ENCODE measurements at places on chromosomes 2 and 18.

- DNase-seq: no peak
These were observed 8.3 kb upstream of the RNF103 start for GRCh38 chr2:86631846-86632485.

DNA sequence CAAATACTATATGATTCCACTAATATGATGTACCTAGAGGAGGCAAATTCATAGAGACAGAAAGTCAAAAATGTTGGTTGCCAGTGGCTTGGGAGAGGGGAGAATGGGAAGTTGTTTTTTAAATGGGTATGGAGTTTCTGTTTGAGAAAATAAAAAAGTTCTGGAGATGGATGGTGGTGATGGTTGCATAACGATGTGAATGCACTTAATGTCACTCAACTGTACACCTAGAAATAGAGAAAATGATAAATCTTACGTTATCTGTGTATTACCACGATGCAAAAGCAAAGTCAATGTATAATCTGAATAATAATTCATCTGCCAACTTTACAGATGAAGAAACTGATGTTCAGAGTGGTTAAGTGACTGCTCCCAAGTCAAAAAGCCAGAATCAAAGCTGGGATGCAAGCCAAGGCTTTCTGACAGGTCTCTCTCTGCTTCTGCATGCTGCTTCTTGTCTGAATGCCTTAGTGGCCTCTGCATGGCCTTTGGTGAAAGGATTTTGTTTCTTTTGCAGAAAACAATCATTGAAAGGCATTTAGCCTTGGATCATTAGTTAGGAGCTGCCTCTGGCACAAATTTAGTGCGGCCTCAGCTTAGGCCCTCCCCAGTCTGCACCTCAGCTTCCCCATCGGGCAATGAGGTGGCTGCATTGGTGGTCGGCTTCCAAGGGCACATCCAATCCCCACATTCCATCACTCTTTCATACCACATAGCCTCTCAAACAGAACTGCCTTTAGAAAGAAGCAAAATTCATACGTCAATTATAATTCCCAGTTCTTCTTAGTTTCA, 46.5 kb upstream of the MYCN start:
- DNase-seq: no peak

DNA sequence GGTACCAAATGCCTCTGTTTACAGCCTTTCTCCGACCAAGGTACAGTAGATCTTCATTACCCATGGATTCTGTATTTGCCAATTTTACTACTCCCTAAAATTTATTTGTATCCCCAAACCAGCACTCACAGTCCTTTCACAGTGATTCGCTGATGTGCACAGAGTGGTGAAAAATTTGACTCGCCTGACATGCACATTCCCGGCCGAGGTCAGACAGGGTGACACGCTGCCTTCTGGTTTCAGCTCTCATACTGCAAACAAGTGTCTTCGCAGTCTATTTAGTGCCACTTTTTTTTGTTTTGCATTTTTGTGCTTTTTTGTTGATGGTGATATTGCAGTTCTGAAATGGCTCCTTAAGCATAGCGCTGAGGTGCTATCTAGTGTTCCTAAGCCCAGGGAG, 71.0 kb downstream of the MAPK4 start:
- DNase-seq: no peak

GRCh38 chr2:84481702-84482101, 22.6 kb upstream of the SUCLG1 start:
- no peak for DNase-seq

DNA sequence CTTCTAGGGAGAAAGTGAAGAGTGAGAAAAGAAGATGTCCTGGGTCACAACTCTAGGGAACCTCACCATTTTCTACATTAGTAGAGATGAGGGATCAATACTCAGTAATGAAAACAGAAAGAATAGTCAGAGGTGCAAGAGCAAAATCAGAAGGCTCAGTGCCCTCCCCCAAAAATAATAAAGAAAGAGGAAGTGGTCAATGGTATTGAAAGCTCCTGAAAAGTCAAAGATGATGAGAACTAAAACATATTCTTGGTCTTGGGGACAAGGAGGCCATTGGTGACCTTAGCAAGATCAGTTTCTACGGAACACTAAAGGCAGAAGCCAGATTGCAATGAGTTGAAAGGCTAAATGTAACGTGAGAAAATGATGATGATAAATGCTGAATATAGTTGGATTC, 24.5 kb upstream of the MYO1B start:
- no peak for DNase-seq

GRCh38 chr2:231671270-231672050, 36.9 kb upstream of the PTMA start:
- DNase-seq: peak; percentile 76

- DNase-seq: no peak
These were observed 63.7 kb upstream of the POU3F3 start for GRCh38 chr2:104790100-104790811.

DNA sequence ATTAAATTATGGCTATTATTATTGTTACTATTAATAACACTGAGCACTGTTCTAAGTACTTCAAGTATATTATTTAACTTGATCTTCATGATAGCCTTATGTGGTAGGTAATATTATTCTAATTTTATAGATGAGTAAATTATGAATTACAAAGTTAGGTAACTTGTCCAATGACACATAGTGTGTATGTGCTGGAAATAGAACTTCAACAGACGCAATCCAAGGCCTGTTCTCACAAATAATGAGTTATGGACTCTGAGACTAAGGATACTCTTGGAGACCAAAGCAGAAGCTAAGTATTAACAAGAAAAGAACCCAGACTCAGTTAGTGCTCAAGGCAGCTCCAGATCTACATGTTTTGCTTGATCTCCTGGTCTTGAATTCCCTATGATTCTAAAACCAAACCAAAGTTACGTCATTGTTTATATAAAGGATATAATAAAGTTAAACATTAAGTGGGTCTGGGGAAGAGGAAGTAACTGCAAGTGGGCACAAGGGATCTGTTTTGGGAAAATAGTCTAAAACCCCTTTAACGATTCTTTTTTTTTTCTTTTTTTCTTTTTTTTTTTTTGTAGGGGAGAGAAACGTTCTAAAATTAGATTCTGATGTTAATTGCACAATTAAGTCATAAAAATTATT, 211.3 kb downstream of the ERBB4 start:
- no peak for DNase-seq

GRCh38 chr2:36178384-36178783, 177.2 kb upstream of the CRIM1 start:
- DNase-seq: no peak

- no peak for DNase-seq
These were observed 34.6 kb downstream of the TGFBRAP1 start for GRCh38 chr2:105294844-105295481.

DNA sequence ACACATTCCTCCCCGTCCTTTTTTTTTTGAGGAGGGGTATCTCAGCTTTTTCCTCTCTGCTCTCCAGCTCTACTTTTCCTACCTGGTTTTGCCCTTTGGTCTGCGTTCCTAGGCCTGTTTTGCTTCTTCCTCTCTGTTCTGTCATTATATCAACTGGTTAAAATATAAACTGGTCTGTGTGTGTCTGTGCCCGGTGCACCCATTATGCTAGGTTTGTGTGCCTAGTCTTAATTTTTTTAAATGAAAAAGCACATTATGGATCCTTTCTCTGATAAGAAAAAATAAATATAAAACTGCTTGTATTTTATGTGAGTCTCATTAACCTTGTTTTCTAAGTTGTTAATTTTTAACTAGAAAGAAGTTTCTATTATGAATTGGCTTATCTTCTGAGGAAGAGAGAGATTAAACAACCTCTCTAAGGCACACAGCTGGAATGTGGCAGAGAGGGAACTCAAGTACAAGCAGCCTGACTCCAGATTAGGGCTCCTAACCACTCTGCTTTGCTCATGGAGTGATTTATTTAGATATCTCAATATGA, 17.4 kb downstream of the SLC38A11 start:
- no peak for DNase-seq

DNA sequence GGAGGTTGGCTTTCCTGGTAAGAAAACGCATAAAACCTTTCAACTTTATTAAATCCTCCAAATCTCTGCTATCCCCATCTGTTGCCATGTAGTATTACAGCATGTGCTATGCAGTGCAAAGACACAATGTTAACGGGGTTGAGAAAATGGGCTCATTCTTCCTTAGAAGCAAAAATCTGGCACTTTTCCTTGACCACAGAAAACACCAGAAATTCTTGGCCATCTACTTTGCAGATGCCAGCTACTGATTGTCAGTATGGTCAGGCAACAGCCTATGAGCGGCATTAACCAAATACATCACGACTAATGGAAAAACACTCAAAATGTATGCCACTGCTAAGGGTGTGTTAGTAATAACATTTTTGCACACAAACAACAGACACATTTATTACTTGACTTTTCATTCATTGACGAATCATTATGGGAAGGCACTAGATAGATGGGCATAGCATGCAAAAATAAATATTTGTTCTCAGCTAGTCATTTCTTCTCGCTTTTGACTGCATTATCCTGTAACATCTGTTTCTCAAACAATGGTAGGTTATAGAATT, 65.2 kb upstream of the CRIM1 start:
- DNase-seq: no peak

- DNase-seq: no peak
These were observed 51.2 kb downstream of the CHMP3 start for GRCh38 chr2:86512034-86512433.

Data from GM12878 (cell line).